ENCODE measurements at places on chromosomes 5 and 9.

DNA sequence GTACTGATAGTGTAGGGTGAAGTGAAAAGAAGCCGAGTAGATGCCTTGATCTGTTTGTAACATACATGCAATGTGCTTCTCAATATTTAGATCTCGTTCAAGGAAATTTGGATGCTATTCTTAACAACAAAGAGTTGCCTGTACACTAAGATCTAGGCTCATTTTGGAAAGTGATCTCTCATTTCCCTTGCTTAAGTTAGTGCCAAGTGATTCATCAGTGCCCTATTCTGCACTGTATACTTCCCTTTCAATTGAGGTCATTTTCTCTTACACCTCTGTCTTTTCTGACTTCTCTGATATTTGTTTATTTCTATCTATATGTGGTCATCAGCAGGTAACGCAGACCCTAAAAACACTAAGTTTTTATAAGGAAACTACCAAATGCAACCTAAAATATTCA, 528.6 kb upstream of the PTPRD start:
- DNase-seq, result no peak

GRCh38 chr9:112764837-112765236, 14.3 kb downstream of the SNX30 start:
- no peak for DNase-seq

DNA sequence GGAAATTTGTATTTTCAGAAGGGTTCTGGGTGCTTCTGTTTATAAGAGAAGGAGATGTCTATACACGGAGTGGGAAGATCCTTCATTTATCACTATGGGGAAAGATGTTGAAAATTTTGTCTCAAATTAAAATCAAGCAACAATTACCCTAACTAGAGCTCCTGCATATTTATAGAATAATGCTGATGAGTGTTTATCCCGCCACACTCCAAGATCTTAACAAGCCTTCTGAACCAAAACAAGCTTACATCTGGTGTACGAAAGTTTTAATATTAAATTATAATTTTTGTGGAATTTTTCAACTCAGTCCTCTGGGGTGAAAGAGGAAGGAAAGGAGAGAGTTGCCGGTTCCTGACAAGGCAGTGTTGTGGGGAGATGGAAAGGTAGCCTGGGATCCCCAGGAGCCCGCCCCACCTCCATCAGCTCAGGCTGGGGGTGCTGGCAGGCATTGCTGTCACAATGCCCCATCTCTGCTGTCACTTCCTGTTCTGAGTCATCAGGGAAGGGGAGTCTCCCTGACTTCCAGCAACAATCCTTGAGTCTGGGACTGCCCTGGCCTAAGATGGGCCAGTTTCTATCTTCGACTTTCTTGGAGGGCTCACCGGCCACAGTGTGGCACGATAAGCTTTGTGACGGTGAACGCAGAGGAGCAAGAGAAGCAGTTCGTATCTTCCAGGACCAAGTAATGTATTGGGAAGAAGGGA, 64.5 kb downstream of the ERAP1 start:
- no peak for DNase-seq

DNA sequence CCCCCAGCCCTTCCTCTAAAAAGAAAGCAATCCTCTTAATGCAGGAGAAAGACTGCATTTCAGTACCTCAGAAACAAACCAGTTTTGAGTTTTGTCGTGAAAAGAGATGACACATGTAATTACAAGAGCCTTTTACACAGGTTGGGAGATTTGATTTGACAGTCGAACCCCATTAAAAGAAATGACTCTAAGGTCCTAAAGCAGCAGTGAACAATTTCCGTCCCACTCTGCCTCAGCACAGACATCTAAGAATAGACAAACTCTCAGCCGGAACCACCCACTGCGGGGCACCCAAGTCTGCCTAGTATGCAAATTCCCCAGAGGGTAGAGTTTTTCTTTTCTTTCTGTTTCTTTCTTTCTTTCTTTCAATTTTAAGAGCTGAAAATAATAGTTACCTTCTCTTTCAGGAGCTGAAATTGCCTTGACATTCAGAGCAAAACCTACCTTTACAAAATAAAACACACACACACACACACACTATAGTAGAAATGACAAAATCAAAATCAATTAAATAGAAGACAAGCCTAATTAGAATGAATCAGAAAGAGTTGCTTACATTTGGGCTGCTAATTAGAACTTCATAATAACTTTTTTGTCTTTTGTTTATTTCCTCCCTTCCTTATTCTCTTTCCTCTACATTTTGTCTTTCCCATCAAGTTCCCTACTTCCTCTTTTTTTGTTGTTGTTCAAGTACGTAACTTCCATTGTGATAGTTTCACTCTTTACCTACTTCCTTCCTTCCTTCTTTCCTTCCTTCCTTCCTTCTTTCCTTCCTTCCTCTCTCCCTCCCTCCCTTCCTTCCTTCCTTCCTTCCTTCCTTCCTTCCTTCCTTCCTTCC, 65.1 kb downstream of the BASP1 start:
- no peak for DNase-seq

DNA sequence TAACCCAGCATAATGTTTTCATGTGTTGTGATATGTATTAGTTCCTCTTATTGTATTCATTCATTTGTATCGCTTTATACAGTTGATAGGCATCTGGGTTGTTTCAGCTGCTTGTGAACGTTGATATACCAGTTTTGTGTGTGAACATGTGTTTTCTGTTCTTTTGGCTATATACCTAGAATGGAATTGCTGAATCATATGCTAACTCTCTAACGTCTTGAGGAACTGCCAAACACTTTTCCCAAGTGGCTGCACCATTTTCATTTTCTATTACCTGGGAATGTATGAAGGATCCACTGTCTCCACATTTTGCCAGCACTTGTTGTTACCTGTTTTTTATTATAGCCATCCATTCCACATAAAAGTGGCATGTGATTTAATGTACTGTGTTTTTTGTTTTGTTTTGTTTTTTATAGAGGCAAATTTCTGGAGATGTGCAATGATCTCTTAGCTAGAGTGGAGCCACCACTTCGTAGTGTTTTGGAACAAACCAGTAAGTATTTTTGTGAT, 34.6 kb downstream of the HSPA4 start:
- DNase-seq, result no peak

DNA sequence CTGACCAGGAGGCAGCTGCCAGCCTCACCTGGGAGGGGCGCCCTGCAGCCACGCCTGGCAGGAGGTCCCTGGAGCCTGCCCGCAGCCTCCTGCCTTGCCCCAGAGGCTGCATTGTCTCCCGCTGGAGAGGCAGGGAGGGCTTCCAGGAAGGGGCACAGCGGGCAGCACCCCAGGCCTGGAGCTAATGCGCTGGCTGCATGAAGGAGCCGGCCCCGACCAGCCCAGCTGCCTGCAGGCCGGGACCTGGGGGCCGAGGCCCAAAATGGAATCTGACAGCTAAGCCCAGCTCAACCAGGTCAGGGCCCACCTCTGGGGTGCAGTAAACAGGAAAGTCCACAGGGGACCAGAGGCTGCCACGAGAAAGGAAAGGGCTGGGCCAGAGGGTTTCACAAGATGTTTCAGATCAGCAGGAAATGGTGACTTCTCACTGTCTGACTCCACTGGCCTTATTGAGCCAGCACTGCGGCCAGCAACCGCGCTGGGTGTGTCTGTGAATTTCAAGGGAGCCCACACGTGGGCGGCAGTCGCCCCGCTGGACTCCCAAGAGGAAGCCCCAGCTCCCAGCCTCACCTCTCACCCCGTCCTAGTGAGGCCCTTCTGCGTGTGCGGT, 18.6 kb upstream of the NOTCH1 start:
- no peak for DNase-seq

- DNase-seq, result no peak
Observed at GRCh38 chr5:79878136-79878679, 112.9 kb downstream of the MTX3 start.

GRCh38 chr9:18739127-18739526, 265.2 kb downstream of the ADAMTSL1 start:
- DNase-seq, result no peak

DNA sequence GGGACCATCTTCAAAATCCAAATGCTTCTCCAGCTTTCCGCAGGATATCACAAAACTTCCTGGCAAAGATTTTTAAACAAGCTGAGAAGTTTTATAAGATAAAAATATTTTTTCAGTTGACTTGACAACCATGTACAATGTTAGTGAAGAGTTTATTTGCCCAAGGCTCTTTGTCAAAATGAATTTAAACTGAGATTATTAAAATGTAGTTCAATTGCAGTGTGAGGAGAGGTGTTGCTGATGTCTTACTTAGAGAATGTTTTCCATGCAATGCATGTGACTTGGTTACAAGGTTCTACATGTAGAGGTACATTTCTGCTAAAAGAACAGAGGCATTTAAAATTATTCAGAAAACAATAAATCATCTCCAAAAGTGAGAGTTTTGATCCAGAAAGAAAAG, 131.4 kb upstream of the MINAR2 start:
- no peak for DNase-seq

- DNase-seq, result no peak
Observed at GRCh38 chr5:133260715-133261114, 208.9 kb downstream of the HSPA4 start.

DNA sequence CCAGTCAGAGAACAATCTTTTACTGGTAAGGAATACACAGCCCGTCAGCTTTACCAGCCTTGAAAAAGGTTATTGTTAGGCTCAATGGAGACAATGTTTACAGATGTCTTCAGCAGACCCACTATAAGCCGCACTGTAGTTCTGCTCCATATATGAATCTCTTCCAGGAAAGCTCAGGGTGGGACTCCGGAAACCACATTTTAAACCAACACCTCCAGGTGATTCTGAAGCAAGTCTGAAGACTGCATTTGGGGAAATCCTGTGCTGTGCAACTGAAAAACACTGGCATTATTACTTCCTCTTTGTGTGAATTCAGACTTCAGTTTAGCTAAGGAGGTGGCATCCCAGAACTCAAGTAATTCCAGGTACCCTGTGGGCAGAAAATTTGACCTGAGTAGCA, 3.5 kb downstream of the GZMK start:
- DNase-seq, result no peak

Measured in ovary (tissue), 10 donors.